ENCODE measurements at places on chromosomes 3 and 15.

DNA sequence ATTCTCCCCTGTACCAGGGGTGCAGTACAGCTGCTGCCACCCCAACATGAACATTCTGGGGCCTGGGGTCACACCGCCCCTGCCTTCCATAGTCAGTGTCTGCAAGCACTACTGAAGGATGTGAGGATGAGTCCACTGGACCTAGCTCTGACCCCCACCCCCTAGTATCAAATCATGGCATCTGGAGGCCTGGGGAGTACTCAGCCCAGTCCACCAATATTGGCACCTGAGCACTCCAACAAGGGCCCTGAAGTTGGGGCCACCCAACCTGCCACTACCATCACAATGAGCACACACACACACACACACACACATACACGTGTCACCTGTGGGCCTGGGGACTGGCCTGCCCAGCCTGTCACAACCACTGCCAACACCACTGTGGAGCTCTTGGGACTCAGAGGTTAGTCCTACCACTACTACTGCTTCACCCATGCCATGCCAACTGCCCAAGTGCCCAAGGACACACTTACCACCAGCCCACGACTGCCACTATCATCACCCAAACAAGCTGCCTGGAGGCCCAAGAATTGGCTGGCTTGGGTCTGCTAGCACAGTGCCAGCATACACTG, 253.9 kb downstream of the MCTP2 start:
- H3K36me3 ChIP-seq: peaks cover 19% of the 10 kb centered on the region
- H3K4me3 ChIP-seq: no peak overlapping the region
- H3K4me1 ChIP-seq: no peaks in the 10 kb centered on the region
- DNase-seq: no peak

DNA sequence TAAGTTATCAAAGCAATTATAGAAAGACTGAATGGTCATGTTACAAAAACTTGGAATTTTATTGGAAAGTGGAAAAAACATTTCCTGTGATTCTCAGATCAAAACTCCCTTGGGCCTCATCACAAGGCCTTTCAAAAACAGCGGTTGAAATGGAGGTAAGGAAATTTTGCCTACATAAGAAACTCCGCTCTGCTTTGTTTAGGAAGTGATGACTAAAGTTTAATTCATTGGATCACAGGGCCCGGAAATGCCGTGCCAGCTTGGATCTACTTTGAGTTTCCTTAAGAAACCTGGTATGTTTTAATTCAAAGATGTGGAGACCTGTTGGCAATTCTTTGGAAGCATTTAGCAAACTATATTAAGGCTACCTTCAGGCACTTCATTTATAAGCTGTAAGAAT, 143.9 kb upstream of the MME start:
- H3K4me3 ChIP-seq: no peak overlapping the region
- H3K4me1 ChIP-seq: no peaks in the 10 kb centered on the region
- no peaks in the 10 kb centered on the region for H3K36me3 ChIP-seq
- H3K27ac ChIP-seq: no peak overlapping the region
- no peak for DNase-seq

DNA sequence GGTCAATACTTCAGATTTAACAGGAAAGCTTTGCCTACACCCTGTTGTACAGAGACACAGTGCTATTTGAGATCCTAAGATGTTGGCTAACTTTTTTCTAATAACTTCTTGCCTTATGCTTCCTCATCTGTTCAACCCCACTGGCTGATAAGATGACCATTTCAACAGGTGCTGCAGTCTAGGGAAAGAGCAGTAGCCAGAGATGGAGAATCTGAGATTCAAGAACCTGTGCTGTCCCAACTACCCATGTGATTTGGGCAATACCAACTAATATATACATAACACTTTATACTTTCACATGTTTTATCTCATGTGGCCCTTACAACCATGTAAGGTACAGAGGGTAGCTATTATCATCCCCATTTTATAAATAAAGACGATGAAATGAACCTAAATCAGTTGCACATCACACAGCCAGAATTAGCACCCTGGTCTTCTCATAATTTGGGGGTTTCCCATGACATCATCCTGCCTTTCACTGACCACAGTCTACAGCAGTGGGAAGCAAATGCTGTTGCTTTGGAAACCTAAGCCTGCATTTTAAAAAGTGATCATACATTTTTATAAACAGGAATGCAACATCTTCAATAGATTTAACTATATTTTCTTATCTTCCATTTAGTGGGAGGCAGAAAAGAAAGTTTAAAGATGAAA, 9.7 kb downstream of the TTC23 start:
- H3K36me3 ChIP-seq: no peaks in the 10 kb centered on the region
- DNase-seq: peak; percentile 33
- no peak overlapping the region for H3K4me3 ChIP-seq

- H3K36me3 ChIP-seq: no peaks in the 10 kb centered on the region
- H3K4me3 ChIP-seq: no peak overlapping the region
- no peak overlapping the region for H3K27ac ChIP-seq
- no peaks in the 10 kb centered on the region for H3K27me3 ChIP-seq
- H3K4me1 ChIP-seq: no peaks in the 10 kb centered on the region
These were observed 220.7 kb downstream of the TBC1D2B start for GRCh38 chr15:77856705-77857346.

GRCh38 chr3:102092617-102093466, 243.5 kb downstream of the NFKBIZ start:
- H3K27ac ChIP-seq: no peak overlapping the region
- DNase-seq: peak; percentile 8
- no peaks in the 10 kb centered on the region for H3K36me3 ChIP-seq
- no peak overlapping the region for H3K4me3 ChIP-seq

- H3K4me3 ChIP-seq: no peak overlapping the region
- no peaks in the 10 kb centered on the region for H3K27me3 ChIP-seq
- H3K4me1 ChIP-seq: peaks cover 3% of the 10 kb centered on the region
- no peak for DNase-seq
These were observed 47.3 kb downstream of the AMOTL2 start for GRCh38 chr3:134326760-134327593.

DNA sequence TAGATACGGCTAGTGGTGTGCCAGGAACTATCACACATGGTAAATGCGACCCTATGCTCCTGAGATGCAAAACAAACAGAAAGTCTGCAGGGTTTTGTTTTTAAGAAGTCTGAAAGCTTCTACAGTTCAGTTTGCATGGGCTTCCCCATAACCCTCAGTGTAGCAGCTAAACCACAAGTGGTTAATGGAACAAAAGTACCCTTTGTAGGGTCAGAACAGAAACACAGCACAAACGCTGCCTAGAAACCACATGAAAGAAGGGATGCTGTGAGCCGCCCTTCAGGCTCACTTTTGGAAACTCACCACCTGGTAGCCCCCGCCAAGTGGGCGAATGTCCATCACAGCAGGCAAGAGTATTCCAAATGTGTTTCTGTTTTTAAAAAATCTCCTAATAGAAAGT, 46.2 kb downstream of the CTDSPL start:
- peaks cover 21% of the 10 kb centered on the region for H3K4me1 ChIP-seq
- DNase-seq: peak; percentile 31
- H3K27me3 ChIP-seq: no peaks in the 10 kb centered on the region
- H3K36me3 ChIP-seq: no peaks in the 10 kb centered on the region

DNA sequence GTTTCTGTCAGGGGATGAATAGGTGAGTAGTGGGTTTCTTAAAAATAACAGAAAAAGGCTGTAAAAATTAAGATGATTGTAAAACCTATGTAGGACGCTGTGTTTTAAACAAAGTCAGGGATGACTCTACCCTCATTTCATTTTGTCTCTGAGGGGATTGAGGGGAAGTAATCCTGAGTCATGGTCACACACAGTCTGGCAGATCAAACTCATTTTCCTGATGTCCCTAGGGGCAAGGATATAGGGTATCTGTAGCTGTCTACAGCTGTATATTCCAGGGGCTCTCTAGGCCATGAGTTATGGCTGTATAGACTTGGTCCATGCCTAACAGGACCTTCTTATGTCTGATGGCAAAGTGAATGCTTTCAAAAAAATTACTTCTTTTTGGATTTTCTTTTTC, 421.1 kb downstream of the PDCD6IP start:
- H3K27me3 ChIP-seq: no peaks in the 10 kb centered on the region
- H3K4me1 ChIP-seq: no peaks in the 10 kb centered on the region
- DNase-seq: no peak
- H3K36me3 ChIP-seq: no peaks in the 10 kb centered on the region
- H3K27ac ChIP-seq: no peak overlapping the region

GRCh38 chr15:69983696-69984265, 113.9 kb downstream of the TLE3 start:
- no peak overlapping the region for H3K27ac ChIP-seq
- no peaks in the 10 kb centered on the region for H3K27me3 ChIP-seq
- no peaks in the 10 kb centered on the region for H3K36me3 ChIP-seq
- no peak for DNase-seq
- no peak overlapping the region for H3K4me3 ChIP-seq

DNA sequence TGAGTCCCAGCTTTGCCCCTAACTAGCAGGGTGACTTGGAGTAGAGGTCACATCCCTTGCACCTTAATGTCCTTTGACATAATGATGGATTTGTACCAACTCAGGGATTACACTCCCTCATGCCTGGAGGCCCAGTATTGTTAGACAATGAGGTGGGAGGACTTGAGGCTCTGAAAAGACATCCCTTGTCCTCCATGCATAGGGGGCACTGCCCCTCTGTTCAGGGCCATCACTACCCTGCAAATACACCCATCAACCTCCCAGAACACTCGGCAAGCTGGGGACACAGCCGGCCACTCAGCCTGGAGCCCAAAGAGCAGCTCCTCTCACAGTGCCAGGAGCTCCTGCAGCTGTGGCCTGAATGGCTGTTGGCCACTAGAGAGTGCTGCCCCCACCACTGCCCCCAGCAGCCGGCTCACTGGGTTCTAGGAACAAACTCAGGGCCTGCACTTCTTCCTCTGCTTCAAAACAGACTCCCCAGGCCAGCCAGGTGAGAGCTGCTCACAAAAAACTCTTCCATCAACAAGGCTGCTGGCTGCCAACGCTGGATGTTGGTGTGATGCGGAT, 90.2 kb downstream of the GABRB3 start:
- DNase-seq: no peak
- H3K4me1 ChIP-seq: no peaks in the 10 kb centered on the region
- no peaks in the 10 kb centered on the region for H3K36me3 ChIP-seq

GRCh38 chr3:37990527-37990926, at the start of gene VILL:
TSS of gene VILL (plus strand) at chr3:37990786. CDS start at chr3:37993673, 2,887 bp downstream.
- H3K36me3 ChIP-seq: no peaks in the 10 kb centered on the region
- H3K27ac ChIP-seq: no peak within 1 kb of the TSS
- peak; percentile 9 for DNase-seq
- H3K27me3 ChIP-seq: no peaks in the 10 kb centered on the region
- H3K4me3 ChIP-seq: no peak within 1 kb of the TSS

DNA sequence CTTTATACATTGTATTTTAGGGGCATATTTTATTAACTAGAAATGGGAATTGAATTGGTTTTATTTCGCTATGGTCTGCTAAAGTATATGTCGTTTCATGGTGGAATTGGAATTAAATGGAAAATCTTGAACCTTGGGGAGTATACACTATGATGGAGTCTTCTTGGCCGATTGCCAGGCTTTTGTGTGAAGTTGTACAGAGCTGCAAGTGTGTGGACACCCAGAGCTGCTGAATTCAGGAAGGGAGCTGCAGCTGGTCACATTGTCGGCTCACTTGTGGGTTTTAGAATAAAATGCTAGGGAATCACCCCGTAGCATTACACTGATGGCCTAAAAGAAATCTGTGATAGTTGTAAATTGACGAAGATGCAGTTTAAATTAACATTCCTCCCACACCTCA, 35.1 kb downstream of the USP3 start:
- H3K4me3 ChIP-seq: no peak overlapping the region
- DNase-seq: peak; percentile 28
- H3K27ac ChIP-seq: no peak overlapping the region

DNA sequence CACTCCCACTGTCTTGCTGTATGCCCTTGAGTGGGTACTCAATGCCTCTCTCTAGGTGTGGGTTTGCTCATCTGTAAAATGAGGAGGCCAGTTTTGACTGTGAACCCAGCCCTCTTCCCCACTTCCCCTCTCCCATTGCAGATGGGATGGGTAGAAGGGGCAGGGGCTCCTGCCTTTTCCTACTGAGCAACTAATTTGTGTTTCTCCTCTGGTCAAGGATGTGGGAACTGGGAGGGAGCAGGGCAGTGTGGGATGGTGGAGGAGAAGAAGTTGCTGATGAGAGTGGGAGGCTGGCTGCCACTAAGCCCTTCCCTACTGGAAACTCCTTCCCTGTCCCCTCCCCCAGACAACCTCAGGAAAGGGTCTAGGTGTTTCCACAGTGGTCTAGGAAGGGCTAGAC, 20.1 kb upstream of the ANKDD1A start:
- H3K36me3 ChIP-seq: no peaks in the 10 kb centered on the region
- no peaks in the 10 kb centered on the region for H3K27me3 ChIP-seq
- peaks cover 60% of the 10 kb centered on the region for H3K4me1 ChIP-seq
- DNase-seq: no peak

GRCh38 chr3:19394946-19395345, 246.6 kb downstream of the KCNH8 start:
- DNase-seq: no peak
- H3K36me3 ChIP-seq: no peaks in the 10 kb centered on the region
- no peaks in the 10 kb centered on the region for H3K27me3 ChIP-seq
- H3K4me3 ChIP-seq: no peak overlapping the region
- no peak overlapping the region for H3K27ac ChIP-seq
- H3K4me1 ChIP-seq: no peaks in the 10 kb centered on the region

- no peak overlapping the region for H3K4me3 ChIP-seq
- H3K27ac ChIP-seq: no peak overlapping the region
- no peaks in the 10 kb centered on the region for H3K36me3 ChIP-seq
- no peaks in the 10 kb centered on the region for H3K27me3 ChIP-seq
- no peak for DNase-seq
These were observed 56.0 kb downstream of the CLEC3B start for GRCh38 chr3:45082142-45082538.

DNA sequence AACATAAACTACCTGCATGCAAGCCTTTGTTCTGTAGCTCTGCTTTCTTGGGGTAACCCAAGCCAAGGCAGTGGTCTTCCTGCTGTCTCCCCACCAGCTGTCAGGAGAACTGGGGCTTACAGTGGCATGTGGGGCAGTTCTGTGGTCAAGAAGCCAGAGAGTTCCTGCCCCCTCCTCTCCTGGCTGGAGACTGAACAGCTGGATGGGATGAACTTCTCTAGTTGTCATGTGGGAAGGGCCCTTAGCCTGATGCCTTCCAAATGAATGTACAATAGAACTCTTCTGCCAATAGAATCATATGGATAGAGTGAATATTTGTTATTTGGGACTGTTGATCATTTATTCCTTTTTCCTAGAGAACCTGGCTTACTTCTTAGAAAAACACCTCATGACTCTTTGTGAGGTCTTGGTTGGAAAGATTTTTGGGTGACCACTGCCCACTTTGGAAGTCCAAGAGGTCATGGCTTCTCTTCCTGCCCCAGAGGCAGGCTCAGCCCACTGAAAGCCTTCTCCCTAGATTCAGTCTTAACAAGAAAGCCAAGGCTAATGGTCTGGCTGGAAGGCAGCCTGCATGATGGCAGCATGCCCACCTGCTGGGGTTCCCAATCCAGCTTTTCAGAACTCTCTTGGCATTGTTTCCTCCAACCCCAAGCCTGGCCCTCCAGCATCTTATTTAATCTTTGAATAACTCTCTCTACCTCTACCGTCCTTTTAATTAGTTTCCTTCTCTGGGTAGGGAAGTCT, 462.9 kb upstream of the PROK2 start:
- no peaks in the 10 kb centered on the region for H3K4me1 ChIP-seq
- H3K27me3 ChIP-seq: no peaks in the 10 kb centered on the region
- no peaks in the 10 kb centered on the region for H3K36me3 ChIP-seq
- H3K4me3 ChIP-seq: no peak overlapping the region
- H3K27ac ChIP-seq: no peak overlapping the region
